ENCODE measurements at places on chromosomes 7 and 10.

GRCh38 chr10:119270762-119271366, 63.5 kb downstream of the GRK5 start:
- DNase-seq = no peak

DNA sequence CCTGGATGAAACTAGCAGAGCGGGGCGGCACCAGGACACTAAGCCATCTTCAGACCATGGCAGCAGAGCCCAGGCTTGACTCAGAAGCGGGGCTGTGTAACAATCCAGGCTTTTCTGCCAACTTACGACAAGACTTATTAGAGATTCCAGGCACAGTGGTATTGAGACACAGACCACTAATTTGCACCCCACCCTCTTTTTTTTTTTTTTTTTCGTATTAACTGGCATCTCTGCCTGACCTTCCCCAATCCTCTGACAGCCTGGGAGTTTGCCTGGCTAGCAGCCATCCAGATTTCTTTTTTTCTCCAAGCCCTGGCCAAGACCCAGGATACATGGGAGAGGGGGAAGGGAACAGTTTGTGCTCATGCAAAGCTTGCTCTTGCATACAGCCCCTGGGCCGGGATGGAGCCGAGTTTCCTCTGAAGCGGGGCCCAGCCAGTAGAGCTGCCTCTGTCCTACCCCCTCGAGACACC, 182.4 kb downstream of the PLXNA4 start:
- no peak for DNase-seq

GRCh38 chr10:84293574-84294016, 34.8 kb upstream of the CCSER2 start:
- DNase-seq = no peak

- no peak for DNase-seq
Measured at GRCh38 chr10:33822774-33823173, 488.3 kb upstream of the NRP1 start.

- DNase-seq = no peak
Measured at GRCh38 chr7:40826411-40827221, 691.8 kb downstream of the SUGCT start.

DNA sequence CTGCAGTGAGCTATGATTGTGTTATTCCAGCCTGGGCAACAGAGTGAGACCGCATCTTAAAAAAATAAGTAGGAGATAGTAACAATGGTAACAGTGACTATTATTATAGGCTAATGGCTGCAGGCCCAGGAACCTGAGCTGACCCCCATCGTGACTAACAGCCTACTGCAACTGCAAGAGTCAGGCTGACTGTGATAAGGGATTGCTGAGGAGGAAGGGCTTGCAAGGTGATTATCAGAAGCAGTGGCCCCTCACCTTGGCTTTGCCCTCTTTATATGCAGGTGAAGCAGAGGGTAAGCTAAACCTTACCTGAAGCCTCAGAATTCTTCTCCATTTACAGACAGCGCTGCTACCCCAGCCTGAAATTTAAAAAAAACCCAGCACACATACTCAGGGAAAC, 83.9 kb upstream of the SDK1 start:
- DNase-seq = no peak

- DNase-seq = no peak
Measured at GRCh38 chr10:131700032-131700431, 200.8 kb upstream of the PPP2R2D start.

DNA sequence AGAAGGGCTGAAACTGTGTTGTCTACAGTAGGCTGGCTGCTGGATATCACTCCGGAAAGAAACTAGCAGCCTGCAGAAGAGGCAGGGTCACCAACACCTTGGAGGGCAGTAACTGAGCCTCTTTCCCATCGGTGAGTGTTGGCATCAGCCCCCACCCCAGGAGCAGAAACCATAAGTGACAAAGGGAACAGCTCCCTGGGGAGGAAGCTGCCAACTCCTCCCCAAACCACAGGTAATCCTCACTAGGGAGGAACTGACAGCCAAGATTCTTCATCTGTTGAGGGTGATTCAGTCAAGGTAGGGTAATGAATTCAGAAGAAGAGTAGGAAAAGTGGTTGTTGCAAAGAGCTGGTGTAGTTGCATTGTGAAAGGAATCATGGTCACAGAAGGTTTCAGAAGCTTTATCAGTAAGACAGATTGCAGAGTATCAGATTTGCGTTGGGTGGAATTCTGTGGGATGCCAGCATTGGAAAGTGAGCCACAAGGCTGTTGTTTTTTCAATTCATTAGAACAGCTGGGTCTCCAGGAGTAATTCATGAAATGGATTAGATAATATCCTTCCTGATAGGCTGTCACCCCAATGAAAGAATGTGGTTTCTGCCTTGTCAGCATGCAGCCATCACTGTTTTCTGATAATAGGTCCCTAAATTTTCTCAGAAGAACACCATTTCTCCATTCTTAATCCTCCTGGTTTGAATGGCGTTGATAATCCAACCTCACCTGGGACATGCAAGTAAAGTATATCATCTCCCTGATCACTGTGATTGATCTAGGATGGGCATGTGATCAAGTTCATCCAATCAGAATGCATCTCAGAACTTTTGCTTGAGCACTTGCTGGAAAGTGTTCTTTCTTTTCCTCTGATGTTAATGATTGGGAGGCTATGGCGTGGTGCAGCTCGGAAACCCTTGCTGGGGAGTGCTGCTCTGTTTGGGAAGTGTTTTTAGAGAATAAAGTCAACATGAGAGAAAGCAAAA, 75.0 kb upstream of the CTBP2 start:
- no peak for DNase-seq

DNA sequence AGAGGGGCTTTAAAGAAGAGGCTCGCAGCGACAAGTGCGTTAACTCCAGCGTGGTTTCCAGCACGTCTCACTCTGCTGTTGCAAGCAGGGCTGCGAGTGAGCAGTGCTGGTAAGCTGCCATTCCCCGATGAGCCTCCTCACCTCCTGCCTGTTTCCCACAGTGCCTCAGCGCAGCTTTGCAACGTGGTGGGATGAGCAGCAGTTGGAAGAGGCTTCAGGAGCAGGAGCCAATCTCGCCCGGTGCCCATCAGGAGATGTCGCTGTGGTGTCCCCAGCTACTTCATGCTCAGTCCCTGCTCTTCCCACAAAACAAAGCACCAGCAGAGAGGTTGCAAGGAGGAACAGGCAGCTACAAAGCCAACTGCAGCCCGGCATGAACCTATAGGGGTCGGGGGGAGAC, 2.4 kb upstream of the ADARB2 start:
- no peak for DNase-seq
